Psoas muscle (tissue), 8 donors: ENCODE measurements at places on chromosomes 3 and 15. TPM values are rescaled to one million over a fixed set of nuclear protein-coding genes. Genes with fewer than 3 reads are reported as not detected.

DNA sequence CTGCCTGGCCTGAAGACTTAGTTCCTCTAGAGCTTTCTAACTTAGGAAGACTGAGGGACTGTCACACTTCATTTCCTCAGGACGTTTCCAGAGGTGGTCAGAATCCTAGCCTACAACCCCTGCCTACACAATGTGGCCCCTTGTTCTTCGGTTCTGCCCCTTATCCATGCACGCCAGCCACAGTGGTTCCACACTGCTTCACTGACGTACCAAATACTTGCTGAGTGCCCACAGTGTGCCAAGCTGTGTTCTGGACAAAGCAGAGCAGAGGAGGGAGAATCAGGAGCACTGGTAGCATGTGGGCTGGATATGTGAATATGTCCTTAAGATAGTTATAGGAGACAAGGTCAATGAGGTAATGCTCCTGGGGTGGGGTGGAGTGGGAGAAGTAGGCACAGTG, 70.5 kb upstream of the SAMMSON start:
- no peaks in the 10 kb centered on the region for H3K36me3 ChIP-seq
- no peaks in the 10 kb centered on the region for H3K27me3 ChIP-seq
- H3K4me3 ChIP-seq = no peak overlapping the region
- H3K27ac ChIP-seq = no peak overlapping the region

IQCH gene
- 0.37 TPM for total RNA-seq

DNA sequence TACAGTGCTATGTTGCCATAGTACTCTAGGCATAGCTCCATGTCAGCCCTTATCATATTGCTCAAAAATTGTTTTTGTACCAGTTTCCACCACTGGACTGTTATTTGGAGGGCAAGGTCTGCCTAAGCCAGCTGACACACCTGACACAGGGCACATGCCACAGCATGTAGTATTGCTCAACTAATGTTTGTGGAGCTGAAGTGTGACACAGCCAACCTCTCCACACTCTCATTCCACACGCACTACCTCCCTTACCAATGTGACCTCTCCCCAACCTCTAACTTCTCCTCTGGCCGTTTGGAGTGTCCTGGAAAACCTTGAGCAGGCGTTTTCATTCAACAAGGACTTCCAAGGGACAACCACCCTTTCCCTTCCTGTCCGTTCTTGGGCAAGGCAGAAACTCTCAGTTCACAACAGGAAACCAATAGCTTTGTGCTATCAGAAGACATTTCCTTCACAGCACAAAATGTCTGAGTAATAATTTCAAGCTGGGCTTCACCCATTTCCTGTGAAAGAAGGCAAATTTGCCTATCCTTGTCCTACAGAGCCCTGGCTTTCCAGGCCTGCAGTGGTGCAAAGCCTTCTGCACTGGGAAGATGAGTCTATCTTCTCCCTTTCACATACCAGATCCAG, 38.4 kb downstream of the TLNRD1 start:
- no peaks in the 10 kb centered on the region for H3K27me3 ChIP-seq
- no peak overlapping the region for H3K4me3 ChIP-seq
- no peak overlapping the region for H3K27ac ChIP-seq
- H3K36me3 ChIP-seq = no peaks in the 10 kb centered on the region
- H3K4me1 ChIP-seq = no peaks in the 10 kb centered on the region

NISCH gene
- 23.6 TPM for total RNA-seq

DNA sequence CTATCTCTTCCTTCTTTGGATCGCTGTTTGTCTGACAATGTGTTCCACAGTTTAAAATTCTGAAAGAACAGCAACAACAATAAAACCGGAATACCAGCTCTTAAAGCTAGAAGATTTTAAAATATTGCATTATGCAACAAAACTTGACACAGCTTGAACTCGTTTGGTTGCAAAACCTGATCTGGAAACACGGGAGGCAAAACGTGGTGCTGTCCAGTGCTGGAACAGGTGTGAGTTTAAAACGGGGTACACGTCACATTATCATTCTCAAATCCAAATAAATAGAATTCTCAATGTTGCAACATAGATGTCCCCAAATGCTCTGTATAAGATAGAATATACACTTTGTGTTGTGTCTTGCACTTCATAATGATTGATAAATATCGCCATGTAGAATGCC, 110.9 kb upstream of the LYSMD4 start:
- H3K4me1 ChIP-seq = no peaks in the 10 kb centered on the region
- DNase-seq = no peak
- no peak overlapping the region for H3K4me3 ChIP-seq
- H3K36me3 ChIP-seq = no peaks in the 10 kb centered on the region
- no peak overlapping the region for H3K27ac ChIP-seq
